ENCODE measurements at places on chromosomes 13 and 19.
A peak's percentile ranks its signal among the peaks of the same experiment; 100 is the strongest.

DNA sequence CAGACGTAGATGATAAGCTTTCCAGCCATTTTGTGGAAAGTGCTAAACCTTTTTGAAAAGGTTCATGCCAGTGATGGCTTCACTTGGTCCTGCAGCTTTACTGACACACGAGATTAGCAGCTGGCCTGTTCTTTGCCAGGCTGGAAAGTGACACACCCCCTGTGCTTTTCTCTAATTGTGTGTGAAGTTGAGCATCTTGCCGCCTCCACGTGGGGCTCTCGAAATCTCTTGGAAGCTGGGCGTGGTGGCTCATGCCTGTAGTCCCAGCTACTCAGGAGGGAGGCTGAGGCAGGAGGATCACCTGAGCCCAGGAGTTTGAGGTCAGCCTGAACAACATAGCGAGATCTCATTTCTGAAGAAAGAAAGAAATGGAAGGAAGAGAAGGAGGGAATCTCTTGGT, 25.3 kb upstream of the EHD2 start:
- no peak for DNase-seq

DNA sequence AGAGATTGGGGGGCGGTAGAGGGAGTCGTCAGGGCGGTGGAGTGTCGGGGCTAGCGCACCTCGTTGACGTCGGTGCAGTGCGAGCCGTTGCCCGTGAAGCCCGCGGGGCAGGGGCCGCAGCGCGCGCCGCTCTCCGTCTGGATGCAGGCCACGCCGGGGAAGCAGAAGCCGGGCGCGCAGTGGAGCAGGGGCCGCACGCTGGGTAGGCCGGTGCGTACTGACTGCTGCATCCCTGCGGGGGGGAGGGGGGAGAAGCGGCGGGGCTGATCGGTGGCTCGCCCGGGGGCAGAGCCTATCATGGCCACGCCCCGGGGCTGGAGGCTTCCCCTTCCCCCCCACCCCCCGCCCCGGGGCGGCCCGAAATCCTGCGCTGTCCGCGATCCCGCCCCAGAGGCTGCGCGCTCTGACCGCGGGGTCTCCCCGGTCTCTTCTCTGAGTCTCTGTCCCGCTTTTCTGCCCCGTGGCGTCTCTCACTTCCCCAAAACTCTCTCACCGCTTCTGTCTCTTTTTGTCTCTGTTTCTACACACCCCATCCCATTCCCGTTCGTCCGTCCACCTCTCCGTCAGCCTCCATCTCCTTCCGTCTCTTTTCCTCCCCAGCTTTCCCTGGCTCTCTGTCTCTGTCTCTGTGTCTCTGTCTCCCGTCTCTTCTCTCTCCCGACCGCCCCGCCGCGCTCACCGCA, 1.1 kb downstream of the COMP start:
- DNase-seq: peak; percentile 70

GRCh38 chr19:40691421-40692211, 1.2 kb upstream of the NUMBL start:
- DNase-seq: no peak

GRCh38 chr13:28611654-28612131, 47.2 kb upstream of the POMP start:
- DNase-seq: no peak

DNA sequence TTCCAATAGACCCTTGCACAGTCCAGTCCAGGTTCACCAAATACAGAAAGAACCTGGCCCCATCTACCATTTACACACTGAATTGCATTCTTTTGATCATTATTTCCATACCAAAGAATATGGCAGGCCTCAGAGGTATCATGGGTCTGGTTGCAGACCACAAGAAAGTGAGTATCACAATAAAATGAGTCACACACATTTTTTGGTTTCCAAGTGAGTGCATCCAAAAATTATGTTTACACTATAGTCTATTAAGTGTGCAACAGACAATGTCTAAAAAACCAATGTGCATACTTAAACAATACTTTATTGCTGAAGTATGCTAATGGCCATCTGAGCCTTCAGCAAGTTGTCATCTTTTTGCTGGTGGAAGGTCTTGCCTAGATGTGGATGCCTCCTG, 105.3 kb downstream of the SPACA7 start:
- DNase-seq: no peak

DNA sequence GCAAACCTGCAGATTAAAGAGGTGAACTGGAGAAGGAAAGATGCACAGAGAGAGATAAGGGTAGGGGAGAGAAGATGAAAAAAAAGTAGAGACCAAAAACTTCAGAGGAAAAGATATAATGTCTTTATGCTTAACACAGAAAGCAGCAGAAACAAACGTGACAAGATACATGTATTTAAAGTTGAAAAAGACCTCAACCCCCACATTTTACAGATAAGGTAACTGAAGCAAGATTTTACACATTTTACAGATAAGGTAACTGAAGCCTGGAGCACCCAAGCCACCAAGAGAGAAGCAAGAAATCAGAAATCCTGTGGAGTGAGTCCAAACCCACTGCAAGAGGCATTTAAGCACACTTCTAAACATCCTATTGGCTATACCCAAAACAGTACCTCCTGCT, 185.3 kb downstream of the TBC1D4 start:
- DNase-seq: no peak

DNA sequence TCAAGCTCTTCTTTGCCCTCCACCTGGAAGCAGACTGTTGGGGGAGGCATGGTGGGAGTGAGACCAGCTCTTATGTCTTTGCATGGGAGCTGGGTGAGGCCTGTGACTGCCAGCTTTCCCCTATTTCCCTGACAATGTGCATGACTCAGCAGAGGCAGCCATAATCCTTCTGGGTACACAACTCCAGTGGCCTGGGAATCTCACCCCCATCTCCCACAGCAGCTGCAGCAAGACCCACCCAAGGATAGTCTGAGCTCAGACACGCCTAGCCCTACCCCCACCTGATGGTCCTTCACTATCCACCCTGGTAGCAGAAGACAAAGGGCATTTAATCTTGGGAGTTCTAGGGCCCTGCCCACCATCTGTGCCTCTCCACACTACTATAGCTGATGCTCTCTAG, 41.4 kb upstream of the FGF14 start:
- DNase-seq: no peak

All from type B pancreatic cell (in vitro differentiated cells).